NCI-H1048 (cell line): ENCODE measurements at places on chromosomes 1 and 21.

DNA sequence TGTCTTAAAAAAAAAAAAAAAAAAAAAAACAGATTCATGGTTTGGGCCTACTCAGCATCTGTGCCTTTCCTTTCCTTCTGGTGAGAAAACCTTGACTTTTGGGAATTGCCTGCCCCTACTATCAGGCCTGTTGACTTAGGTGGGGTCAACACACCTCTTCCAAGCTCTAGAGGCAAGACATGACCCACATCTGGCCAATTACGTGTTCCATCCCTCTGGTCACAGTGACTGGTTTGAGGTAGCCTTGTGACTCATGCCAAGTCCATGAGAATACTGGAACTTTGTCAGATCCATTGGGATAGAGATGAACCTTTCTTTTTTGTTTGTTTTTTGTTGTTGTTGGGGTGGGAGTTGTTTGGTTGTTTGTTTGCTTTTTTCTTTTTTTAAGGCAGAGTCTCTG, 37.3 kb upstream of the KHDRBS1 start:
- DNase-seq, result no peak

DNA sequence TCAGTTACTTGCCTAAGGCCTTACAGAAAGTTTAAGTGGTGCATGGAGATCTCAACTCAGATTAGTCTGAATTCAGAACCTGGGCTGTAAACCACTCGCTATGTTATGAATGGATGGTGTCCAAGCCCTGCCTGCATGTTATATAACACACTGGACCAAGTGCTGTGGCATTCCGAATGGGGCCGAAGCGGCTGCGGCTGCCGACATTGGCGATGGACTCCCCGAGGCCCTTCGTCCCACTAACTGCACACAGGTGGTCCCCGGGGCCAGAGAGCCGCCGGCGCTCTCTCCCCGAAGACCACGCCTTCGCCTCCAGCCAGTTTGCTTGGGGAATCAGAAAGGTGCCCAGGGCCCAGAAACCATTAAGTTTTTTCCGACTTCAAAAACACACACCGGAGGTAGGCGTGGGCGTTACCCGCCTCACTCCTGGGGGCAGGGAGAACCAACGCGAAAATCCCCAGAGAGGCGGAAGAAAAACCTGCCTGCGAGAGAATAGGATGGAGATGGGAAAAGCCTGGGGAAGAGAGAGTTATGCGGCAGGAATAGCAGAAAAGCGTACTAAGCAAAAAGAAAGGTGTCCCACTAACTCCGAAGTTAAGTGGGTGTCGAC, 579 bp upstream of the TENT5C start:
- DNase-seq, result no peak

DNA sequence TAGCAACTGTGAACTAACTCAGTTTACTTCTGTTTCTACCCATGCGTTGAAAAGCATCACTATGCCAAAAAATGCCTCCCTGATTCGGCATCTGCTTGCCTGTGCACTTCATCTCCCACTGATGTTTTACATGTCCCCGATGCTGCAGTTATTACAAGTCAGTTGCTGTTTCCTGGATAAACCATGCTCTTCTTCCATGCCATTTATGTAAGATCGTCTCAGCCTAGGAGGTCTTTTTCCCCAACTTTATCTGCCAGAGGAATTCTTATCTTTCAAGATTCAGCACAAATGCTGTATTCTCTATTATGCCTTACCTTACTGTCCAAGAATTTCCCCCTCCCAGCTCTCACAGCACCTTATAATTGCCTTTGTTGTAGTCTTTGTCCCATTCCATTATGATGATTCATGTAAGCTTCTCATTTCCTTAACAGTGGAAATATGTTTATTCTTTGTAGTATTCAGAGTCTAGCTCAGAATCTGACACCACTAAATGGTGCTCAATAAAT, 30.0 kb downstream of the PRKACB start:
- no peak for DNase-seq

DNA sequence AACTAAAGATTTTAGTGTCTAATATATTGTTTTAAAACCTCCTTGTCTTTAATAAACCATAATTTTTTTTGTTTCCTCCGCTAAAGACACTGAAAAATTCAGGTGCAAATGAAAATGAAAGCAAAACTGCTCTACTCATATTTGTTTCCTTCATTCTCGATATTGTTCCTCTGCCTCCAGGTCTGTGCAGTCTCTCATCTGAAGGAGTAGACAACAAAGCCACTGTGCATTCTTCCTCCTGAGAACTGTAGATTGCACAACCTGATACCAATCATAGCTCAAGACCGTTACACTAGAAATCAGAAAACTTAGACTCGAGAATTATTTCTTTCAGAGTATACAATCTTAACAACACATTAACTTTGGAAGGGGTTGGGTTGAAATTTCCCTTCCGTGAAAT, 373.1 kb upstream of the CXADR start:
- no peak for DNase-seq

GRCh38 chr1:183304440-183305107, 113.6 kb downstream of the NMNAT2 start:
- no peak for DNase-seq
